CD4-positive, CD25-positive, alpha-beta regulatory T cell (primary cell): ENCODE measurements at places on chromosomes 2 and 18.

DNA sequence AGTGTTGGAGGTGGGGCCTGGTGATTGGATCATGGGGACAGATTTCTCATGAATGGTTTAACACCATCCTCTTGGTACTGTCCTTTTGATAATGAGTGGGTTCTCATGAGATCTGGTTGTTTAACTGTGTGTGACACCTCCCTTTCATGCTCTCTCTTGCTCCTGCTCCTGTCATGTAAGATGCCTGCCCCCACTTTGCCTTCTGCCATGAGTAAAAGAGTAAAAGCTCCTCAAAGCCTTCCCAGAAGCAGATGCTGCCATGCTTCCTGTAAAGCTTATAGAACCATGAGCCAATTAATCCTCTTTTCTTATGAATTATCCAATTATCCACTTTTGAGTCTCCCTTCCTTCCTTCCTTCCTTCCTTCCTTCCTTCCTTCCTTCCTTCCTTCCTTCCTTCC lies 317.7 kb downstream of the RDH14 start:
- no peak for DNase-seq

GRCh38 chr2:215436705-215437565 lies 1.1 kb upstream of the FN1 start:
- no peak for DNase-seq

GRCh38 chr2:43819491-43820163 lies 19.0 kb downstream of the ABCG5 start:
- no peak for DNase-seq

- DNase-seq: peak; percentile 79
These were observed 1.4 kb downstream of the MBD2 start for GRCh38 chr18:54222922-54223567.

DNA sequence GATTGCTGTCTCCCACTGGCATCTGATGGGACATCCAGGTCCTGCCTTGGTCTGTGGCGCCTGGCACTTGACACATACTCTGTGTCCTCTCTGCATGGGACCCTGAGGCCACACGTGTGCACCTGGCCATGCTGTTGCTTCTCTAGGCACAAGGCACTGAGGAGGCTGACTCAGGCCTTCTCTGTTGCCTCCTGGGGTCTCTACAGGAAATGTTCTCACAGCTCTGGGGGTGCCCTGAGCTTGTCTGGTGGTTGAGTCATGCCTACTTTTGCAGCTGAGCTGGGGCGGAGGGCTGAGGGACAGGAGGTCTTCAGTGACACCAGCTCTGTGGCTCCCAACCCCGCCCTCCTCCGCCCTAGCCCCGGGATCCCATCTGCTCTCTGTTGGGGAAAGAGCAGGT lies 207.0 kb upstream of the HS6ST1 start:
- no peak for DNase-seq

DNA sequence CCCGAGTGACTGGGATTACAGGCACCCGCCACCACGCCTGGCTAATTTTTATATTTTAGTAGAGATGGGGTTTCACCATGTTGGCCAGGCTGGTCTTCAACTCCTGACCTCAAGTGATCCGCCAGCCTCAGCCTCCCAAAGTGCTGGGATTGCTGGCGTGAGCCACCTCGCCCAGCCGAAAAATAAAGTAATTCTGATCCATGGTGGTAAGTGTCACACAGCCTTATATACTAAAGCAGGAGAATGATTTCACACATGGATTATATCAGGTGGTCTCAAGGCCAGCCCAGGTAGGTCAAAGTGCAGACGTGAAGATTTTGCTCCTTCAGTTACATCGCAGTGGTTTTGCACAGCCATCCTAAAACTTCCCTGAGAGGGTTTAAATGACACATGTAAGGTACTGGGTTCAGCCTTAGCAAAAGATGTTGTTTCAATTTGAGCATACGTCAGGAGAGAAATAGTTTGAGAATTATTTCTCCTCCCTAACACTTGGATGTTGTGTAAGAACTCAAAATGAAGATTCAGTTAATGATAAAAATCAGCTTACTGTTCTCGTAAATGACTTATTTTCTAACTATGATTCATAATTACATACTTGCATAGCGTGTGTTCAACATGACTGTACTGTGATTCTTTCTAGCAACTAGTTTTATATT lies 93.0 kb upstream of the SLC39A10 start:
- no peak for DNase-seq

DNA sequence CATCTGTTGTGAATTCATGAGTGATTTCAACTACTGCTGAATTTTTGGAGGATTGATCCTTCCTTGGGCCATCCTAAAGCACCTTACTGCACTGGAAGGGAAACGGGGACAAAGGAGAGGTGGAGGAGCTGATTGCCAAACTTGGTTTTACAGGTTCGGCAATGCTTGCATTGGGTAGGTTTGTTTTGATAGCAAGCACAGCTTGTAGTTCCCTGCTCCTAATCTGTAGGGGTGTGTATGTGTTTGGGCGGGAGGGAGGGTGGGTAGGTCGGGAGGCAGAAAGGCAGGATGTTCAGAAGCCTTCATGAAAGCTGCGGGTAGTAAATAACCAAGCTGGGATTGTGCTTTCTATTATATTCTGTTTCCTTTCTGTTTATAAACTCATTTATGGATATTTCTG lies 24.6 kb downstream of the PHLPP1 start:
- no peak for DNase-seq
